ENCODE measurements at places on chromosomes 7 and 10. TPM values are rescaled to one million over a fixed set of nuclear protein-coding genes. Genes with fewer than 3 reads are reported as not detected.

RBM20 gene
- total RNA-seq: 0.94 TPM

FAM180A gene
- total RNA-seq: 2.1 TPM

TFEC gene
- total RNA-seq: 15.4 TPM

PLEKHS1 gene
- total RNA-seq: 3.9 TPM

PLXDC2 gene
- total RNA-seq: 65.0 TPM

POU6F2 gene
- total RNA-seq: not detected

CDC14C gene
- total RNA-seq: not detected

DNA sequence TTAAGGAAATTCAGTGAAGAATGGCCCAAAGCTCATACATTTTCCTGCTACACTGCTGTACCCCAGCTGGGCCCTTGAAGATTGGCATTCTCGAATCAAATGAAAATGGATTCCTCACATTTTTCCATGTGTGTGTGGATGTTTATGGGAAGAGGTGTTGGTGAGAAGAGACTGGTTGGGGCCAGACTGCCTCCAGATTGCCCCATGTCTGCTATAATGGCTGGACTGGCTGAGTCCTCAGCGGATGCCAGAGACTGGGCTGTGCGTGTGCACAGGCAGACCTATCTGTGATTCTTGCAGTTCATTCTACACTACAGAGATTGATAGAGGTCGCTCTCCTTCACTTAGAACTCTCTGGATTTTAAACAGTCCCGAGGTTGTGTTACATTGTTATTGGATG lies 183.6 kb upstream of the GDF10 start:
- no peak for DNase-seq
- H3K27me3 ChIP-seq: no peaks in the 10 kb centered on the region
- no peak overlapping the region for H3K27ac ChIP-seq
- no peaks in the 10 kb centered on the region for H3K4me1 ChIP-seq
- no peak overlapping the region for H3K4me3 ChIP-seq

DNA sequence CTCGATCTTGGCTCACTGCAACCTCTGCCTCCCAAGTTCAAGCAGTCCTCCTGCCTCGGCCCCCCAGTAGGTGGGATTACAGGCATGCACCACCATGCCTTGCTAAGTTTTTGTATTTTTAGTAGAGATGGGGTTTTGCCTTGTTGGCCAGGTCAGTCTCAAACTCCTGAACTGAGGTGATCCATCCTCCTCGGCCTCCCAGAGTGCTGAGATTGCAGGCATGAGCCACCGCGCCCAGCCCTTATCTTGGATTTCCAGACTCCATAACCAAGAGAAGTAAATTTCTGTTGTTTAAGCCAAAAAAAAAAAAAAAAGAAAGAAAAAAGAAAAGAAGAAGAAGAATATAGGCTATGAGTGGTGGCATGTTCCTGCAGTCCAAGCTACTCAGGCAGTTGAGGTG lies 53.3 kb upstream of the RABGEF1 start:
- H3K27me3 ChIP-seq: no peaks in the 10 kb centered on the region
- no peak for DNase-seq
- no peaks in the 10 kb centered on the region for H3K36me3 ChIP-seq
- H3K4me1 ChIP-seq: peaks cover 9% of the 10 kb centered on the region
- no peak overlapping the region for H3K27ac ChIP-seq

- DNase-seq: no peak
- no peaks in the 10 kb centered on the region for H3K36me3 ChIP-seq
- H3K27me3 ChIP-seq: no peaks in the 10 kb centered on the region
These were observed 141.5 kb upstream of the CAV2 start for GRCh38 chr7:116357781-116358670.

GRCh38 chr7:76155938-76156337 lies 45.8 kb upstream of the SRRM3 start:
- no peak overlapping the region for H3K4me3 ChIP-seq
- H3K36me3 ChIP-seq: no peaks in the 10 kb centered on the region
- DNase-seq: no peak
- no peaks in the 10 kb centered on the region for H3K4me1 ChIP-seq
- no peaks in the 10 kb centered on the region for H3K27me3 ChIP-seq

- no peaks in the 10 kb centered on the region for H3K27me3 ChIP-seq
- H3K4me1 ChIP-seq: no peaks in the 10 kb centered on the region
- H3K4me3 ChIP-seq: no peak overlapping the region
- peak; percentile 86 for DNase-seq
These were observed 8.5 kb downstream of the DDX56 start for GRCh38 chr7:44565097-44565794.

DNA sequence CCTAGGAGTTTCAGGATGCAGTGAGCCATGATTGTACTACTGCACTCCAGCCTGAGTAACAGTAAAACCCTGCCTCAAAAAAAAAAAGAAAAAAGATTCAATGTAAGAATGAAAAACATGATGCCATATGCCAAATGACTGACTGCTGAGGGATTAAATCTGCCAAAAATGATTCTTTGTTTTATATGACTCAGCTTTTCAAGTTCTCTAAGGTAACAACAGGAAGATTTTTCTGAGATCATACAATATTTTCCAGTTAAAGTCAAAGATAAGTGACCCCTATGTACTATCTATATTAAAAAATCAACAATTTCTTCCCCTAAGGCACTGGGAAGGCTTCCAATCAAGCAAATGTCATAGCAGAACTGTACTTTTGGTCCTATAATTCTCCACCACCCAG lies 271.2 kb upstream of the IMMP2L start:
- no peak overlapping the region for H3K4me3 ChIP-seq
- H3K36me3 ChIP-seq: peaks cover 5% of the 10 kb centered on the region
- DNase-seq: no peak

GRCh38 chr7:81273601-81274397 lies 354.9 kb upstream of the SEMA3C start:
- H3K4me3 ChIP-seq: no peak overlapping the region
- no peak for DNase-seq
- H3K4me1 ChIP-seq: no peaks in the 10 kb centered on the region
- H3K36me3 ChIP-seq: no peaks in the 10 kb centered on the region
- no peak overlapping the region for H3K27ac ChIP-seq

GRCh38 chr7:50095634-50096033 lies 2.6 kb upstream of the ZPBP start:
- no peak for DNase-seq
- no peak overlapping the region for H3K4me3 ChIP-seq
- no peaks in the 10 kb centered on the region for H3K27me3 ChIP-seq
- H3K36me3 ChIP-seq: no peaks in the 10 kb centered on the region

GRCh38 chr10:27369880-27370279 lies 129.3 kb upstream of the ACBD5 start:
- H3K36me3 ChIP-seq: no peaks in the 10 kb centered on the region
- H3K27me3 ChIP-seq: no peaks in the 10 kb centered on the region
- no peaks in the 10 kb centered on the region for H3K4me1 ChIP-seq
- no peak for DNase-seq
- H3K4me3 ChIP-seq: no peak overlapping the region
- no peak overlapping the region for H3K27ac ChIP-seq

- H3K36me3 ChIP-seq: no peaks in the 10 kb centered on the region
- H3K27ac ChIP-seq: no peak overlapping the region
- no peak for DNase-seq
- H3K4me1 ChIP-seq: no peaks in the 10 kb centered on the region
These were observed 95.0 kb downstream of the SH2D4B start for GRCh38 chr10:80632742-80633141.

DNA sequence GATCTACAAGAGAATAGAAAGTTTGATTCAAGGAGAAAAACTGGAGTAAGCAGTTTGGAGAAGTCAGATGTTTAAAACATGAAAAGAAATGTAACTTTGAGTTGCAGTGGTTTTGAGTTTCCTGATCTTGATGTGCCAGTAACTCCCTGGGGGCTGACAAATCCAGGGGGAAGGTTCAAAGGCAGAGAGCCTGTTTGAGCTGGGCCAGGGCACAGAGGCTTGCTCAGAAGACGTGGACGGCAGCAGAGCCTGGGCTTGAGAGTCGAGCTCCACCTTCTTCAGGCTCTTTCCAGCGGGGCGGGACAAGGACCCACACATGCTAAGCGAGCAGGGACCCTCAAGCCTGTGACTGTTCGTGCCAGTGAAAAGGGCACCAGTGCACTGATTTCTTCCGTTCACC lies 176.2 kb downstream of the MGMT start:
- H3K36me3 ChIP-seq: no peaks in the 10 kb centered on the region
- DNase-seq: no peak
- H3K4me3 ChIP-seq: no peak overlapping the region

Data from upper lobe of left lung (tissue), 6 donors.